ENCODE measurements at places on chromosomes 16 and 17.

DNA sequence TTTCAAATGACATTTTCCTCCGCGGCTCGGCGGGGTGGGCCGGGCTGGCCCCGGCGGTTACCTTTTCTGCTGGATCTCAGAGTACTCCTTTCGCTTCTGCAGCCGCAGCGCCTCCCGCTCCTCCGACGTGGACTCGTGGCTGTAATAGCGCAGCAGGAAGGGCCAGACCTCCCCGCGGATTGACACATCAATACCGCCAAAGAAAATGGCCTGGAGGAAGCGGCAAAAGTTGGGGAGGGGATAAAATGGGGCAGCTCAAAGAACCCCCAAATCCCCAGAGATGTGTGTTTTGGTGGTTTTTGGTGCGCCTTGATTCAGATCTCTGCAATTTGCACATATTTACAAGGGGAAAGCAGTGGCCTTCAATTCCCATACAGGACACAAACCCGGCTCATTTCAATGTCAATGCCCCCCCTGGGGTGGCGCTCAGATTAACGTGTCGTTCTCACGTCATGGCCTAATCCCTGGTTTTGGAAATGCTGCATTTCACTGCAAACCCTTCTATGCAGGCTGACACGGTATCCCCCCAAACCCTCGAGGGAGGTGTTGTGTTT is 85.9 kb downstream of the TBC1D16 start:
- DNase-seq = no peak

DNA sequence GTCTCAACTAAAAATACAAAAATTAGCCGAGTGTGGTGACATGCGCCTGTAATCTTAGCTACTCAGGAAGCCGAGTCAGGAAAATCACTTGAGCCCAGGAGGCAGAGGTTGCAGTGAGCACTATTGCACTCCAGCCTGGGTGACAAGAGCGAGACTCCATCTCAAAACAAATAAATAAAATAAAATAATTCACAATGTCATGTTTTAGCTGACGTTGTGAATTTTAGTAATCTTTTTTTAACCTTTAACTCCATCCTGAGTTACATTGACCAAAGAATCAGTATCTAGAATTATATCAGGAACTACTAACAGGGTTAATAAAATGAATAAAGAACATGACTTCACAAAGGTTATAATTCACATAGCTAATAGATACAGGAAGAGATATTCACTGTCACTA is 5.9 kb downstream of the RBL2 start:
- no peak for DNase-seq

GRCh38 chr16:69924777-69925191 is 26.4 kb upstream of the CLEC18A start:
- peak; percentile 72 for DNase-seq

GRCh38 chr16:87696726-87697125 is 69.1 kb downstream of the KLHDC4 start:
- DNase-seq = no peak

DNA sequence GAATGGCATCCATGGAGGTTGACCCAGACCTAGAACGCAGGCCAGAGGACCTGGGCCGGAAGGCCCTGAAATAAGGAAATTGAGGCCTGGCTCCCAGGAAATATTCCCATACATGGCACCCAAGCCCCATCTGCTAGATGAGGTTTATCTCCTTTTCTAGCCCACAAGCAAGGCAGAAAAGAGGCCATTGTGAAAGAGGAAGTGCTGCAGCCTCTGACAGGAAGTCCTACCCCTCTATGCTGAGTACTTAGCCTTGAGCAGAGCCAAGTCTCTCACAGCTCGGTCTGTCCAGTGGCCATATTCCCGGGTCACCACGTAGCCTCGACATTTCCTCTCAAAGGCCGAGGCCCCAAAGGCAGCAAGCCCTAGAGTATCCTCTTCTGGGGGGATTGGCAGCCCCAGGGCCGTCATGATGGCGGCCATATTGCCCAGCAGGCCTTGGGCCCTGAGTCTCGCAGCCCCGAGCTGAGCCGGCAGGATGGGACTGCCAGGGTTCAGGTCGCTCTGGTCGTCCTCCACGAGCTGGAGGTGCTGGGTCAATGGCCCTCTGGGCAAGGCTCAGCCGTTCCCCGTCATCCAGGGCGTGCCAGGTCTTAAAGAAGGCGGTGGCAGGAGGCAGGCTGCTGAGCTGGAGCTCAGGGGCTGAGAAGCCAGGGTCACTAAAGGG is 7.8 kb downstream of the CTF1 start:
- no peak for DNase-seq

DNA sequence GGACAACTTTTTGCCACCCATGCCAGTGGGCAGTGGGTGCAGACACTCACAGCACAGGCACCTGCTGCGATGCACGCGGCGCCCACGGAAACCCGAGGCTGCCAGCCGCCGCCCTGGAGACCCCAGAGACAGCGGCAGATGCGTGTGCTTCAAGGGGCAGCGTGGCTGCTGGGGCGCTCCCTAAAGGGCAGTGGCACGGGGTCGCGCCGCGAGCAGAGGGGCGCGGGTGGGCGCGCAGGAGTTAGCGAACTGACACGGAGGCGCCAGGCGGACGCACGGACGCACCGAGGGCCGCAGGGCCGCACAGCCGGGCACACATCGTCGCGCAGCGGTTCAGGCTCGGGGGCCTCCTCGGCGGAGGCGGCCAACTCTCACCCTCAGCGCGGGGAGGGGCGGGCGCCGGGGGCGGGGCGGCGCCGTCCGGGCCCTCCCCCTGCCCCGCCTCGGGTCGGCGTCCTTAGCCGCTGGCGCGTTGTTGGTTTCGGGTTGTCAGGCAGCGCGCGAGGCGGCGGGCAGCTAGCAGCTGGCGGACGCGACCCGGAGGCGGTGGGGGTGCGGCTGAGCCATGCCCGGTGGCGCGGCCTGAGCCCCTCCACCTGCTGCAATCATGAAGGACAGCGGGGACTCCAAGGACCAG is at the start of gene KIF19:
KIF19 (plus strand) TSS at position 484 of the 637 bp plus-strand sequence; CDS start at position 608, 124 bp downstream.
- peak; percentile 73 for DNase-seq

DNA sequence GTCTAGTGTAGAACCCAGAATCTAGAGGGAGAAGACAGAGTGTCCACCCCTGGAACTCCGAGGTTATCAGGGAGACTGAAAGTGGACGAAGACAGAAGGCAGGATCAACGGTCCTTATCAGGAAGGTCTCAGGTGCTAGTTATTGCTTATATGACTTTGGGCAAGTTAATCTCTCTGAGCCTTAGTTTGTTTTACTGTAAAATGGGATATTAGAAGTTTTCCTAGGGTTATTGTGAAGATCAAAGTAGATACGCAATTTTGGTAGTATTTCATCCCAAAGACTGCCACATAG is 1.2 kb downstream of the RNF167 start:
- DNase-seq = no peak

- no peak for DNase-seq
These were observed 1.5 kb downstream of the N4BP1 start for GRCh38 chr16:48608452-48608851.

- no peak for DNase-seq
These were observed 20.1 kb downstream of the STAT5A start for GRCh38 chr17:42308446-42308845.

- no peak for DNase-seq
These were observed 71.5 kb downstream of the SEC14L1 start for GRCh38 chr17:77212081-77212832.

DNA sequence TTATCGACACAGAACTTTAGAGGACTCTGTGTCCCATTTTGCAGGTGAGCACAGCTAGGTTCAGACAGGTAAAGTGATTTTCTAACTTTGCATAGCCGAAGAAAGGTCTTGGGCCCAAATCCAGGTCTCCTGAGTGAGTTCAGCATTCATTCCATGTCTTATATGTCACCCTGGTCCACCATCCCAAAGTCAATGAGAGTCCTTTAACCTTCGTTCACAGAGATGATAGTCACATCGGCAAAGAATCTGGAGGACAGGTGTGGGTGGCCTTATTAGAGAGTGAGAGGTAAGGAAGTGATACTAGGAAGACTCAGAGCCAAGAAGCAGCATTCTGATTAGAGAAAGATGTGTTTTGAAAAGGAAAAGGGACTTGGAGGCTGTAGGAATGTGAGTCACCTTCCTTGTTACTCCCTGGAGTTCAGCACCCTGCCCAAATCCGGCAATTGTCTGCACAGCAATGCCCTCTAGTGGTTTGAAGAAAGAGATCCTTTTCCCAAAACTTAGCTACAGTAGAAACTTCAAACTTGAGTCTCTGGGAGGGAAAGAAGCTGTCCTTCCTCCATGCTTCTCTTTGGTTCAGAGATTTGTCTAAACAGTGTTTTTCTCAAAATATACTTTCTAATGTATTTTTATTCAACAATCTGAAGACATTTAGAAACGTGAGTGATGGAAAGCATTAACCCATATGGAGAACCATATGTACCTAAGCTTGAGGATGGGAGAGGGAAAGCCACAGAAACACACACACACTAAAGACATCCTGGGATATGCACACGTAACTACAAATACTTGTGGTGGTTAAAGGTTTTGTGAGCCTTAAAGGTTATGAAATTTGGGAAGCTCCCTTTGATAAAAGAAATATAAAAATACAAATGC is 96.4 kb upstream of the SHISA6 start:
- DNase-seq = no peak

DNA sequence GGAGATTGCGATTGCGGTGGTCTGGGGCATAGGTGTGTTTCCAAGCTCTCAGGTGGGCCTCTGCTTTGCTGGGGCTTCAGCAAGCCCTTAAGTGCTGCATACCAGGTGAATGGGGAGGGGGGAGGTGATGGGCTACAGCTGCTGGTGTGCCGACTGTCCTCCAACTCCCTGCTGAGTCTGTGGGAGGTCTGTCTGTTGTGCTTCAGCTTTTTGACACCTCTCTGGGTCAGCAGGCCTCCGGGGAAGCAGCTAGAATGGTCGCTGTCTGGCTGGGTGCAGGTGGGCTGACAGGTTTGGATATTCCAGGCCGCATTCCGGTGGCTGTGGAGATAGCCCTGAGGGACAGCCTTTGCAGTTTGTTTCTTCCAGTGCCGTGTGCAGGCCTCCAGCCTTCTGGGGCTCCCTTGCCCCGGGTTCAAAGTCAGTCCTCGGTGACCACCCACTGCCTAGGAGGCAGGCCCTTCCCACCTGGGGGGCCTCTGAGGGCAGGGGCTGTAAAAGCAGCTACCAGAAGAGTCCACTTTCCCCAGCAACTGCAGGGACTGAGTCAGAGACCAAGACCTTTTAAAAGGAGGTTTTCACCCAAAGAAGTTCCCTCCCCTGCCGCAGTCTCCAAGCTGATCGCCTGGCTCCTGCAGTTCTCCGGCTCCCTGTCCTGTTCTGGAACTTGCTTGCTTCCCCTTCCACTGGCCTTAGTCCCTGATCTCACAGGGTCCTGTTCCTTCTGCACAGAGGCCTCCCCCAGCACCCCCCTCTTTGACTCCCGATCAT is 2.0 kb upstream of the TTYH2 start:
- no peak for DNase-seq

DNA sequence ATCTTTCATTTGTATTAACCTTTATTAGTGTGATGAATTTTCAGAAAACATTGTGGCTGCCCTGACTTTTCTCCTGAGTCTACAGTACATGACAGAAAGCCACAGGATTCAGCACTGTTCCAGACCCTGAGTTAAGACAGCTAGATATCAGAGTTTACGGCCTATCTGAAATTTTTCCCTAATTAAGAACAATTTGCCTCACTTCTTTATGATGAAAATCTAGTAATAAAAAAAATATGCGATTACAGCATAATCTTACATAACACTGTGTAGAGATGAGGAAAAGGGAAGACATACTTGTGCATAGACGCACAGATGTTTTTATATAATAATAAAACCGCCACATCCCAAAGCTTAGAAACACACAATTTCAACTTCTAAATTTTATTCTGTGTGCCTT is 7.3 kb downstream of the SPOP start:
- DNase-seq = no peak

- no peak for DNase-seq
These were observed 73.9 kb downstream of the CDH13 start for GRCh38 chr16:82700541-82701235.

- peak; percentile 25 for DNase-seq
These were observed 21.2 kb downstream of the C1QTNF1 start for GRCh38 chr17:79045001-79045729.

- no peak for DNase-seq
These were observed 21.6 kb upstream of the ADCY7 start for GRCh38 chr16:50244504-50245416.

DNA sequence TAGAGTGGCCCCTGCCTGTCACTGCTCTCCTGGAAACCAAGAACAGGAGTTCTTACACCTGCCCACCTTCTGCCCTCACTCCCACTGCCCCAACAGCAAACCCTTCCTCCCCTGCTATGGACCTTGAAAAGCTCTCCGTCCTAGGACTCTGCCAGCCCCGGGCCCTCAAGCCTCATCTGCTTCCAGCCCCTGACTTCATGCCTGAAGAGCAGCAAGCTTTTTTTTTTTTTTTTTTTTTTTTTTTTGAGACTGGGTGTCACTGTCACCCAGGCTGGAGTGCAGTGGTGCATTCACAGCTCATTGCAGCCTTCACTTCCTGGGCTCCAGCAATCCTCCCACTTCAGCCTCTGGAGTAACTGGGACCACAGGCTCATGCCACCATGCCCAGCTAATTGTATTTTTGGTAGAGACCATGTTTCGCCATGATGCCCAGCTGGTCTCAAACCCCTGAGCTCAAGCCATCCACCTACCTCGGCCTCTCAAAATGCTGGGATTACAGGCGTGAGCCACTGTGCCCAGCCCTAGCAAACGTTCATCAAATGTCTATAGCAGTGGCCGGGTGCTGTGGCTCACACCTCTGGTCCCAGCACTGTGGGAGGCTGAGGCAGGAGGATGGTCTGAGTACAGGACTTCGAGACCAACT is 16.9 kb downstream of the CARHSP1 start:
- DNase-seq = no peak

DNA sequence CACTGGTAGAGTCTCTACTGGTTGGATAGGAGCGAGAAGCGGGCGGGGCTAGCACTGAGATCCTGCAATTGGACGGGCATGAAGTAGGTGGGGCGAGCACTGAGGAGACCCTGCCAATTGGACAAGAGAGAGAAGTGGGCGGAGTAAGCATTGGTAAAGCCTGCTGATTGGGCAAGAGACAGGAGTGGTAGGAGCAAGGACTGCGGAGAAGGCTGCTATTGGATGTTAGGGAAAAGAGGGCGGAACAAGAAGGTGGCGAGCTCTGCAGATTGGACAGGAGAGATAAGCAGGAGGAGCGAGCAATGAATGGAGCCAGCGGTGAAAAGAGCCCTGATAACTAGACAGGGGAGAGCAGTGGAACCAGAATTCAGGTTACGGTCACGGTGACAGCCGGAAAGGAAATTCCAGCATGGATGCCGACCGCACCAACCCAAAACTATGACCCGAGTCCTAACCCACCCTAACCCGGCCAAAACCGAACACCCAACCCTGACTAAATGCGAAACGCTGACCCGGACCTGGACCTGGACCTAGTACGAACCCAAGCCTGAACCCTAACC is 4.8 kb downstream of the SCGB1C2 start:
- DNase-seq = peak; percentile 20

Measured in left ventricle myocardium superior (tissue), 1 donor.